NCI-H460 (cell line): ENCODE measurements at places on chromosomes 6 and 20. TPM values are rescaled to one million over a fixed set of nuclear protein-coding genes. Genes with fewer than 3 reads are reported as not detected.
A peak's percentile ranks its signal among the peaks of the same experiment; 100 is the strongest.

DNA sequence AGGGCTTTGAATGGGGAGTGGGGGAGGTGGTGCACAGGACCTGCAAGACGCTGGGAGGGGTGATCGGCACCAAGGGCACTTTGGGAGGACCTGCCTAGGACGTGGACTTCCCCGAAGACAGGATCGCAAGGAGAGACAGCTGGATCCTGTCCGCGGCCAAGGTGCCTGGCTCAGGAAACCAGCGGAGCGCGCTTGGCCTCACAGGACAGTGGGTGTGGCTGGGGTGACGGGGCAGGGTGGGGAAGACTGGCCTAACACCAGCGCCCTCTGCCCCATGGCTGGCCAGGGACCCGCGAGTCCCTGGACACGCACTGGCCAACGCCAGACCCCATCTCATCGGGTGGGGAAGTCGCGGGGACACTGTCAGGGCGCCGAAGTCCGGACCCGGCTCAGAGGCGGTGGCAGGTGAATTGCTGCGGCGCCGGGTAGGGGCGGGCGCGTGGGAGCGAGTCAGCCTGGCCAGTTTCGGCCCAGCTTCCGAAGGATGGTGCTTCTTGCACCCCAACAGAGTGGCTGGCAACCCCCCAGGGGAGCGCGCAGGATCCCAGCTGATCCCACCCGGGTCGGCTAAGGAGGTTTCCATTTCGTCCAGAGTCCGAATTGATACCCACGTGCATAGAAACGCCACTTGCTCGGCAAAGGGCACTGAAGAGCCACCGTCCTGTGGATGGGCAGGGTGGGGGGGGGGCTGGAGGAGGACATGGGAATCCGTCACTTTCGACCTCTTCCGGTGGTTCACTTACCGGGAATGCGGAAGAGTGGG lies 785 bp upstream of the THBD start:
- peak; percentile 58 for DNase-seq

- DNase-seq, result no peak
Observed at GRCh38 chr6:33763483-33763882, 16.8 kb upstream of the IP6K3 start.

DNA sequence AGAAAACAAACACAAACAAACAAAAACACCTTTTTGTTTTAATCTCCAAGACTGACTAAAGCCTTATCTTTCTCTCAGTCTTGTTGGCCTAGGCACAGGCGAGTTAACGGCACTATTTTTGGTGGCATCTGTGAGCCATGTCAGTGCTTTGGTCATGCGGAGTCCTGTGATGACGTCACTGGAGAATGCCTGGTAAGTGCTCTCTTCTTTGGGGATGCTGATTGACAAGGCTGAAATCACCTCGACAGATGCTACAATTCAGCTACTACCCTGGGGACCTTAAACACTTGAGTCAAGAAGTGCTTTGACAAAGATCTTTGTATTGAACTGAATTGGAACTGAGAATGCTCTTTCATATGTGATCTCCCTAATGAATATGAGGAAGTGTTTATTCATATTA lies 384.1 kb downstream of the LAMA2 start:
- no peak for DNase-seq

GRCh38 chr6:16238057-16238962 lies at the start of gene GMPR:
TSS of gene GMPR (plus strand) at chr6:16238587. CDS start at chr6:16238694, 107 bp downstream.
- DNase-seq, result no peak

- DNase-seq, result no peak
Observed at GRCh38 chr6:158666628-158667359, 16.9 kb downstream of the SYTL3 start.

DNA sequence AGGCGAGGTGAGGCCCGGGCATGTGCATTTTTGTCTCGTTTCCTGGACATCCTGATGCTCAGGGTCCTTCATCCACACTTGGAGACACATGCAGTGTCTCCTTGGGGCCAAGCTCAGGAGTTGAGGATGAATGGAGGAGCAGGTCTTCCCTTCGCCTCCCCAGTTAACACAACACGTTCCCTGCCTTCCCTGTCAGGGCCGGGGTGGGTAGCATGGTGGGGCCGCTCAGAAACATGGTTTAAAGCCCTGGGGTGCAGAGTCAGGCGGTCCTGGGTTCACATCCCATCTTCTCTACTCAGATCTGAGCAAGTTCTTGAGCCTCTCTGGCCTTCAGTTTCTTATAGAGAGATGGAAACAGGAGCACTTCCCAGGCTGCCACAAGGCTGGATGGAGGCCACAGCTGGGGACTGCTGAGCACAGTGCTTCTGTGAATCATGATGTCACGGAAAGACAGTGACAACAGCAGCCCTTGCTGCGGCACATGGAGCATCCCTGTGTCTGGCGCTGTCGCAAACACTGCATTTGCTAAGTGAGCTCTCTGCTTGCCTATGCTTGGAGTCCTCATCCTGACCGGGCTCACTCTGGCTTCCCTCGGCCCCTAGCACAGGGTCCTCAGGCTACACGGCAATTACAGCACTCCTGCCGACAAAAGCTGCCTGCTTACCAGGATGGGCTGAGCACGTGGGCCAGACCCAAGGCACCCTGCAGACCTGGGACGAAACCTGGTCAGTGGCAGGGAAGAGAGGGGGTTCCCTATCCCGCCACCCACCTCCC lies 45.6 kb upstream of the STX16 start:
- no peak for DNase-seq

DNA sequence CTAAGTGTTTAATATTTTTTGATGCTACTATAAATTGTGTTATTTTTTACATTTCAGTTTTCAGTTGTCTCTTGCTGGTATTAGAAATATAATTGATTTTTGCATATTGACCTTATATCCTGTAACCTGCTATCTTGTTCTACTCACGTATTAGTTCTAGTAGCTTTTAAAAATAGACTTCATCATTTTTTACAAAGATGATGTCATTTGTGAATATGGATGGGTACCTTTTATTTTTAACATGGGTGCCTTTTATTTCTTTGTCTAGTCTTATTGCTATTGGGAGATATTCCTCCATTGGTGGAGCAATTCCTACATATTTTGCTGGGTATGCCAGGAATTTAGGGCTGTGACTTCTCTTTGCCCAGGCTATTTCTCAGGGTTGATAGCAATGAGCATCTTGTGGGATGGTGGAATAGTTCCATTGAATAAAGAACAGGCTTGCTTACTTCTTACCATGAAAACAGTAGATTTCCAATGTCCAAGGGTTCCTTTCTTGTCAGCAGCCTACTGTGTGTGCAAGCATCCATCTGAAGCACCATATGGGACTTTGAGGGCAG lies 149.7 kb downstream of the CARMIL1 start:
- DNase-seq, result no peak

DNA sequence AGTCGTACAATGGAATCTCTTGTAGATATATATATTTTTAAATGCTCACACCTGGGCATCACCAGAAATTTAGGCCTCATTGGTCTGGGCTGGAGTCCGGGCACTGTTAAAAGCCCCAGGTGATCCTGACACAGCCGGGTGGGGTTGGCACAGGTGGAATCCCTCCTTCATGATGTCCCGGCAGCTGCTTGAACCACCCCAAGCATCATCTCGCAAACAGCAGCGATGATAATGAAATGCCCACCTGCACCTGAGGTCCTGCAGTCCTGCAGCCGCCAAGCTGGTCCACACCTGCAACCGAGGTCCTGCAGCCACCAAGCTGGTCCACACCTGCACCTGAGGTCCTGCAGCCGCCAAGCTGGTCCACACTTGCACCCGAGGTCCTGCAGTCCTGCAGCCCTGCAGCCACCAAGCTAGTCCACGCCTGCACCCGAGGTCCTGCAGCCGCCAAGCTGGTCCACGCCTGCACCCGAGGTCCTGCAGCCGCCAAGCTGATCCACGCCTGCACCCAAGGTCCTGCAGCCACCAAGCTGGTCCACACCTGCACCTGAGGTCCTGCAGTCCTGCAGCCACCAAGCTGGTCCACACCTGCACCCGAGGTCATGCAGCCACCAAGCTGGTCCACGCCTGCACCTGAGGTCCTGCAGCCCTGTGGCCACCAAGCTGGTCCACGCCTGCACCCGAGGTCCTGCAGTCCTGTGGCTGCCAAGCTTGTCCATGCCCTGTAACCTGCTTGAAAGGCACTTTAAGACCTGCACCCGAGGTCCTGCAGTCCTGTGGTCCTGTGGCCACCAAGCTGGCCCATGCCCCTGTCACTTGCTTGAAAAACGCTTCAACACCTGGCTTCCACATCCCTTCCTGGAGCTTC lies 261.2 kb downstream of the DLL1 start:
- DNase-seq, result no peak

DNA sequence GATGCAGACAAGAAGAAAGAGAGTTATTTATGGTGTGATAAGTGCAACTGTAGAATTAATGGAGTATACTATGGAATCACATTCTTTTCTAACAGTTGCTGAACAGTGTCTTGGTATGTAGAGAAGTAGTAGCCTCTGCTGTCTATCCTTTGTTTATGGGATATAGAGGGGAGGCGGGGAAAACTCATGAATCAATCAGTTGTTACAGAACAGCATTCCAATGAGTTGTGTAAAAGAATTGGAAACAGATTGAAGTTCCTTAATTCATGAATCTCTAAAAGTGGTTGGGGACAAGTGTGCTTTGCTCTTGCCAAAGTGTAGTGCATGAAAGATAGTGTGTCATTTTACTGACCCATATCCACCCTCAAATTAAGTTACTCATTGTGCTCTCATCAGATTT lies 77.7 kb downstream of the FLRT3 start:
- DNase-seq, result no peak

GRCh38 chr20:64082820-64083377 lies 1.3 kb downstream of the LKAAEAR1 start:
- DNase-seq, result no peak

- DNase-seq, result no peak
Observed at GRCh38 chr6:3579652-3580175, 122.9 kb upstream of the SLC22A23 start.

PRDM1 gene
- total RNA-seq, result 3.0 and 3.6 TPM in 2 replicates

ADAM33 gene
- total RNA-seq, result 0.10 and 0.12 TPM in 2 replicates

ZDHHC14 gene
- 2.4 TPM in 2 replicates for total RNA-seq
